ENCODE measurements at places on chromosomes 3 and 15.

DNA sequence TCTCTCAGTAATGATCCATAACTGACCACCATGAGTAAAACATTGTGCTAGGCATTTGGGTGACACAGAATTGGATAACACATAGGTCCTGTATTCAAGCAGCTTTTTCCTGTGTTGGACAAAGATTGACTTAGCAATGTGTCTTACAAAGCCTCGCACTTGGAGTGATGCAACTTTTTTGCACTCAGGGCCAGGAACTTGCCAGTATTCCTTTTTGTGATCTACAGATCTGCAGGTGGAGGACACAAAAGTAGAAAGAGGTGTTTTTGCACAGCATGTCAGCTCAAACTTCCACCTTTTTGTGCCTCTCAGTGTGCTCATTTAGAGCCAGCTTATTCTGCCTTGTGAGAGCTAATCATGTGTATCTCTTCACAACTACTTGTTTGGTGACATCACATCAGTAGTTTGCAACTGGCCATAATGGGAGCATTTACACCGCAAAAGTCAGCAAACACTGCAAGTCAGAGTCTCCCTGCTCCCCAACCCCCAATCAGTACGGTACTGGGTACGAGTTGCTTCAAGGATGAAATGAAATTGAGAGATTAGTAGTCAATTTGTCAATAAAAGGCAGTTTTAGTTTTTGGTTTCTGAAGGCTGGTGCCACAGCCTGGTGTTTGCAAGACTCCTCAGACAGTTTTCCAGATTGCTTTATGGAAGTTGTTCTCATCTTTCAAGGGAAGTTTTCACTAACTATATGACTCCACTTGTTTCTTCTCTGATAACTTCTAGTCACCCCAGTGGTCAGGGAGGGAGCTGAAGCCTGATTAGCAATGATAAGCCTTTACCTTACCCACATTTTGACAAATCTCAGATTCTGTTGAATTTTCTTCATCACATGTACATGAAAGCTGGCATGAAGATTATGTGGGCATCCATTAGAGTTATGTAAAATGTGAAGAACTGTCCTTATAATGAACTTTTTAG is 149.1 kb downstream of the PDCD6IP start:
- no peak for DNase-seq

DNA sequence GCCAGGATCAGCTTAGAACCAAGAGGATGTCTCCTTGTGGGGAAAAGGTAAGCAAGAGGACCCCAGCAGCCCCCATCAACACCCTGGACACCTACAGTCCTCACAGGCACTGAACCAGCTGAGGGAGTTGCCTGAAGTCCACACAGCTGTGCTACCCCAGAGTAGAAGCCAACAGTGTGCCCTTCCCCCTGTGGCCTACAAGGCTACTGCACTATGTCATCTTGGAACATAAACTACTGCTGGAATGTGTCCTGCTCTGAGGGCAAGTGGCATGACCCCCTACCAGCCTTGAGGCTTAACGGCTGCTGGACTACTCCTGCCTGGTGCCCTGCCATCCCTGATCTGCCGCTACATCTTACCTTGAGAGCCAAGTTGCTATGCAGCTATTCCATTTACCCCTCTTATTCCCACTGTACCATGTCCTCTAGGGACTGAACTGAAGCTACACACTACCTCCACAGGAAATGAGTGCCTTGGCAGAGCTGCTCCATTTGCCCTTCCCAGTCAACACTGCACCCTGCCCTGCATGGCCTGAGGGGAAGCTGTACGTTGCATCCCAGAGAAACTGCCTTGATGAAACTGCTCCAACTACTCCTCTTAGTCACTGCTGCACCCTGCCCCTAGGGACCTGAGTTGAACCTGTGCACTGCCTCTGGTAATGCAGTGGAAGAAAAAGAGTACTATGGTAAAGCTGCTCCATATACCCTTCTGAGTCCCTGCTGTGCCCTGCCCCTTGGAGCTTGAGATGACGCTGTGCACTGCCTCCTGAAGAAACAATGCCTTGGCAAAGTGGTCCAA is 40.2 kb upstream of the ATP13A5 start:
- DNase-seq, result no peak

- DNase-seq, result no peak
These were observed 137.2 kb upstream of the SUCLG2 start for GRCh38 chr3:67791620-67792019.

DNA sequence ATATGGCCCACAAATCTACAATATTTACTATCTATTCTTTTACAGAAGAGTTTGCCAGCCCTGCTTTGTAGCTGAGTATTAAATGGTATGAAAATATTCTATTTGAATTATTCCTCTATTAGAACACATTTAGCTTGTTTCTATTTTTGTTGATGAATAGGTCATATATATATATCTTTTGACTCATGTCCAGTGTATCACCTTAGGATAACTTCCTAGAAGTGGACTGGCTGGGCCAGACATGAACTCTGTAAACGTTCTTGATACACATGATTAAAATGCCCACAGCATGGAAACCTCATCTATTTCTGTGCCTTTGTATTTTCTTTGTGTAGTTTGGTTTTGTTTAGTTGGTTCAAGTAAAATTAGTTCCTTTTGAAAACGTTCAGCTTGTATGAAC is 37.1 kb downstream of the DAZL start:
- DNase-seq, result no peak

DNA sequence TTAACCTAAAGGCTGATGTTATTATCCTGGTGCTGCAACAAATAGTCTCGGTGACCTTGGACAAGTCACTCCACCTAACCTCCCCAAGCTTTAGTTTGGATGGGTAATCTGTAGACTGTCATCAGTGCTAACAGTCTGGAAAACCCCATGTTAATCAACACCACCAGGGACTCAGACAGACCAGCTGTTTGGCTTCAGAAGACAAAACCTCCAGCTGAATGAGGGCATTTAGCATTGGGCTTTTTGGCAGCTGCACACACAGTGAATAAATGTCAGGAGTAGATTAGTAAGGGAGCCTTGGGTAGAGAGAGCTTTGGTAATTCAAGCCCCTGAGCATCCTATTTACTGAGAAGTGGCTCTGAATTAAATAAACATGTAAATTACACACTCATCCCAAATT is 24.9 kb upstream of the C3orf80 start:
- no peak for DNase-seq

- no peak for DNase-seq
These were observed 33.0 kb downstream of the ZIC4 start for GRCh38 chr3:147373301-147373700.

GRCh38 chr3:46867550-46867898 is 4.3 kb upstream of the MYL3 start:
- no peak for DNase-seq

DNA sequence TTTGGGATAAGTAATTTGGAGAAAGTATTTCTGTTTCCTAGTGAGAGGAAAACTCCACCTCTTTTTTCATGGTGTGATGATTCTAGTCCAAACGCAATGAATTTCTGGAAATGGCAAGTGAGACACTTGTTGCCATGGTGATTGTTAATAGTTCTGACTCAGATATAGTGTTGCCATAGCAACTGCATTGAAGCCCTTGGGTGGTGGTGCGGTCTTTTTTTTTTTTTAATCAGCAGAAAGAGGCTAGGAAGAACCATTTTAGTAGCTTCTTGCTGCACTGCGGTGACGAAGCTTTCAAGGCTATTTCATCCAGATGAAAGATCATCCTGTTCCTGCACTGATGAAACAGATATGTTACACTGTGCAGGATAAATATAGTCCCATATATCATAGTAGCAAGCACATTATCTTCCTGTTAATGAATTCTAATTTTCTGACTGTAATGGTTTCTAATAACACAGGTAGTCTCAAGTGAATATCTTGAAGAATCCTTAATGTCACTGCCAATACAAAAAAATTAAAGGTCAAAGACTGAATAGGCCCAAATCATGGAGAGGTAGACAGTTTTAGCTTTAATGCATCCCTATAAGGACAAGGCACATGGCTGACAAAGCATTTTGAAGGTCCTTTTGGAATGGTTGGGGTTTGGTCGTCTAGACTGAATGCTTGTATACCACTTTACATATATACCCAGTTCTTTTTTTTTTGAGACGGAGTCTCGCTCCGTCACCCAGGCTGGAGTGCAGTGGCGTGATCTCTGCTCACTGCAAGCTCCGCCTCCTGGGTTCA is 125.1 kb upstream of the ZBTB20 start:
- no peak for DNase-seq
